ENCODE measurements at places on chromosomes 7 and 10.

GRCh38 chr10:98316170-98316569, 48.2 kb upstream of the LOXL4 start:
- no peak for DNase-seq

- DNase-seq = no peak
Observed at GRCh38 chr10:124176349-124177179, 83.2 kb upstream of the CHST15 start.

GRCh38 chr7:101084865-101085161, 468 bp upstream of the TRIM56 start:
- no peak for DNase-seq

- DNase-seq = no peak
Observed at GRCh38 chr10:80421707-80422536, 13.6 kb downstream of the PRXL2A start.

DNA sequence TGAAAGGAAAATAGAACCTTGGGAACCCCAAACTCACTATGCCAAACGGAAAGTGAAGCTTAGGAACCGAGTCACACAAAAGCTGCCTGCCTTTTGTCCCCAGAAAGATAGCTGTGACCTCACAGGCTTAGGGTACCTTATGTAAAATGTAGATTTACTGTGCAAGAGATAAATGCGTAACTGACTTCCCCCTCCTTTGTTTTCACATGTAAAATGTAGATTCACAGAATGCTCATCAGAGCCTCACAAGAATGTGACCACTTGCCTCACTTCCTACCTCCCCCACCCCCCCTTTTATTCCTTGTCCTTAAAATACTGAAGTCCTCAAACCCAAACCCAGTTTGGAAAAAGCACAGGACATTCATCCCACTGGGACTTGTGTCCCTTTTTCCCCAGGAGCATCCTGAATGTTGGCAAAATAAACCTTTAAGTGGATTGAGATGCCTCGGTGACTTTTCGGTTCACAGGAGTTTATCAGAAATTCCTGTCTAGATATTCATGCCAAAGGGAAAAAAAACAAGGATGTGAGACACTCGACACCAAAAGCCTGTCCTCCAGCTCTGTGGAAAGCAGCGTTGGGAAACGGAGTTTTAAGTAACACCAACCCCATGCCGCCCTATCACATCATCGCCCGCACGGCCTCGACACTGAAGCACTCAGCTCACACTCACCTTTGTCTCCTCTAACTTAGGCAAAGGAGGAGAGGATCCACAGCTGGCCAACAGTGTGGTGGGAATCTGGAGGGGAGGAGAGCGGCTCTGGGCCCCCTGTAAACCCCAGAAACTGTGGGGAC, 45.9 kb downstream of the SVIL start:
- no peak for DNase-seq

DNA sequence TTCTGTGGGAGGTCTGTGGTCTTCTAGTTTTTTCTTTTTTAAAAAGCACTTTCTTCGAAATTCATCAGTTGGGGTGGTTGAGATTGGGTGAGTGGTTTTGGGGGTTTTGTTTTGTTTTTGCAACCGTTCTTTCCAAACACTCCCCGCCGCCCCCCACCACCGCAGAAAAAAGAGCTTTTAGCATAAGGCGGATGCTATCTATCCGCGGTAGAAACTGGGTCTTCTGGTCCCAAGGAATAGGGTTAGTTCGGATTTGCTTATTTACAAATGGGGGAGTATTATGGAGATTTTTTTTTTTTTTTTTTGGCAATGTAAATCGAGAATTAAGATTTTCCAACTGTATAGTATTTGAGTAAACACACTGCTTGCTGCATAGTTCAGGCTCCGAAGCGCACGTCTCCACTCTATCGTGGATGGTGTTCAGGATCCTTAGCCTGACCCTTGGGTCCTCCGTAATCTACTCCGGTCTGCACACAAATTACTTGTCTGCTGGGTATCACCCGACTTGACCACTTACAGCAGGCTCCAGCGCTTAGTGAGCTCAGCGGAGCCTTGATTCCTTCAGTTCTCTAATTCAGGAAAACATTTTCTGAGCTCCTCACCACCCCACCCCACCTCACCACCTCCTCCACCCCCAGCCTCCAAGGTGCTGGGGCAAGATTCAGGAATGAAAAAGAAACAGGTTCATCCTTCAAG, 757 bp upstream of the NRCAM start:
- DNase-seq = no peak

DNA sequence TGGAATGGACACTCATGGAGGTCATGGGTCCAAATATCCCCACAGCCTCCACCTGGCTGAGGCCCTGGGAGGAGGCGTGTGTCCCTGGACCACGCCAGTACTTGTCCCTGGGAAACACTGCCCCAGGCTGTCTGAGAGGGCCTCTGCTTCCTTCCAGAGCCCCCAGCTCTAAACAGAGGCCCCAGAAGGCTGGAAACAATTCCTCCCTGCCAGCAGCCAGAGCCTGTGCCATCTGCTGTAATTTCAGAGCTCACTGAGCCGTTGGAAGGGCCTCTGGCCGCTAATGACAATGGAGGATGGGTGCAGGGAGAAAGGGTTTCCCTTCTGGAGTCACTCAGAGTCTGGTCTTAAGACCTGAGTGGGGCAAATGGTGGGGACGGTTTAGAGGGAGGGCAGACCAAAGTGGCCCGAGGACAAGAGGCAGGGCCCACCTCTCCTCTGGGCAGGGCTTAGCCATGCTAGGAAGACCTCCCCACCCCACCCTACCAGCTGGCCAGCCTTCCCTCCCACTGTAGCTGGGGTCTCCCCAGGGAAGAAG, 7.1 kb downstream of the CHAT start:
- DNase-seq = no peak

- DNase-seq = no peak
Observed at GRCh38 chr7:73517241-73517995, 4.7 kb downstream of the BAZ1B start.

DNA sequence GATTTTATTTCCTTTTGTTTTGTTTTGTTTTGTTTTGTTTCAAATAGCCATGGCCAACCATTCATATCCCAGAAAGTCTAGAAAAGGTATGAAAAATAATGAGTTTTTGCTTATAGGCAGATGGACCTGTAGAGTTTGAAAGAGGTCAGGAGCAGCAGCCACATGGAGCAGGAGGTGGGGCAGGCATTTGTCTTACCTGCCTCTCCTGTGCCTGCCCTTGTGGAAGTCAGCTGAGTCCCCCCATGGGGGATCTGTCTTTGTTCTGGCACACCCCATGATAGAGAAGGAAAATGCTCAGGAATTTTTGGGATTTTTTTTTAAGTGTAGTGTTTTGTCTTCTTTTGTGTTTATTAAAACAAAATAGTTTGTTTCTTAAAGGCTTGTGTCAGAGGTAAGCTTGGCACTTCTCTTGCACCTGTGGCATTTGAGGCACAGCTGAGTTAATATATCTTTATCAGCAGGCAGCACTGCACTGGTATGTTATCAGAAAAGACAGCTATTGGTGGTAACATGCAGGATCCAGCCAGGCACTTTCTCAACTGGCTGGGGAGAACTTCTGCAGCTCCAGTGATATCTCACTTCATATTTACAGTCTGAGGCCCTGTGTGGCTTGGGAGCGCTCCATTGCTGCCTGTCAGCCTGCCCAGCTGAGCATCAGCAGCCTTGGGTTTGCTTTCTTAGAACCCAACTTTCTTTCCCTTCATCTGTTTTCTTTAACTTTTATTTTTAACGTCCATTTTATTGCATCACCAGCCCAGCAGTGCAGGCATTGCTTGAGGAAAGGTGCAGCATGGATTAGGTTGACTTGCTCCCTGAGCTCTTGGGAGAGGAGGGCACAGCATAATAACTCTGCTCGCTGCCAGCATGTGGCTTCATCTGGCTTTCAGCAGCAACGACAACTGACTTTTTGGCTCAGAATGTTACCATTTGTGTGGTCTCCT, 44.4 kb downstream of the LRRC4 start:
- peak; percentile 92 for DNase-seq

DNA sequence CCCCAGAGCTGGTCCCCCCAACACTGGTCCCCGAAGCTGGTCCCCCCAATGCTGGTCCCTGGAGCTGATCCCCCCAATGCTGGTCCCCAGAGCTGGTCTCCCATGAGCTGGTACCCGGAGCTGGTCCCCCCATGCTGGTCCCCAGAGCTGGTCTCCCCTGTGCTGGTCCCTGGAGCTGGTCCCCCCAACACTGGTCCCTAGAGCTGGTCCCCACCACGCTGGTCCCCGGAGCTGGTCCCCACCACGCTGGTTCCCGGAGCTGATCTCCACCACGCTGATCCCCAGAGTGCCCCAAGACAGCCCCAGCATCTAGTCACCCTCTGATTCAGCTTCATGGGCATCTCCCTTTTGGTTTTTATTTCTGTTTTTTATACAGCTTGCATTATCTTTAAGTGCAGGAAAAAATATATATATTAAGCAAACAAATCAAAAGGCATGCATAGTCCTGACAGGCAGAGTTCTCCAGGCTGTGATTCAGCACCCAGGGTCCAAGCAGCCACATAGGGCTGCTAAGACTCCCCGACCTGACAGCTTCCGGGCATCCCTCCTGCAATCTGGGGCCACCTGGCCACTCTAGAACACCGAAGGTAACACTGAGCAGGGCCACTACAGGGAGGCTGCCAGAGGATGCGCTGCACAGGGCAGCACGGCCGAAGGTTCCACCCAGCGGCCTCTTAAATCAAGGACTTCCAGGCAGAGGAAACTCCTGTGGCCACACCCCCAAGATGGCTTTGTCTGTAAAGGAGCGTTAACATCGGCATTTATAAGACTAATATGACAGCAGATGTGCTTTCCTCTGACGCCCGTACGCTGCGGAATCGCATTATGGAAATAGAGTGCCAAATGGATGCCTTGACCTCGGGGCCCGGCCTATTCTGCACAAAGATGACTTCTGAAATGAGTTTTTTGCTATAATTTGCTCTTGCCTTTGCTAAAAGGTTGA, 215.0 kb downstream of the PTPRN2 start:
- no peak for DNase-seq

DNA sequence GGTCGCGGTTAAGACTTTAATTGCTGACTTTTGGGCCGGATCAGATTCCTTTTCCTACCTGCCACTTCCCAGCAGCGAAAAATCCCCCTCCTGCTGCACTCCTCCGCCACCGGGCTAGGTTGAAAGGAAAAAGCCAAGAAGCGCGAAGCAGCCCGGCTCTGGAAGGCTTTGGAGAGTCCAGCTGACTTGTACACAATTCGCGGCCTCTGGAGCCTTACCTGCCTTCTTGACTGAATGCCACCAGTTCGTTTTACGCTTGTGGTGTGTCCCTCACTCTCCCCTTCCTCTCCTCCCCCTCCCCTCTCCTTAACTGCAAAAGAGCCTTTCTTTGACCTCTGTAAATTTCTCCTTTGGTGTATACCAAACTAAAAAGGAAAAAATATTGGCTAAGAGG, 2.7 kb upstream of the FEZF1 start:
- DNase-seq = no peak

GRCh38 chr10:70162892-70163201, 7.5 kb downstream of the SAR1A start:
- DNase-seq = no peak

DNA sequence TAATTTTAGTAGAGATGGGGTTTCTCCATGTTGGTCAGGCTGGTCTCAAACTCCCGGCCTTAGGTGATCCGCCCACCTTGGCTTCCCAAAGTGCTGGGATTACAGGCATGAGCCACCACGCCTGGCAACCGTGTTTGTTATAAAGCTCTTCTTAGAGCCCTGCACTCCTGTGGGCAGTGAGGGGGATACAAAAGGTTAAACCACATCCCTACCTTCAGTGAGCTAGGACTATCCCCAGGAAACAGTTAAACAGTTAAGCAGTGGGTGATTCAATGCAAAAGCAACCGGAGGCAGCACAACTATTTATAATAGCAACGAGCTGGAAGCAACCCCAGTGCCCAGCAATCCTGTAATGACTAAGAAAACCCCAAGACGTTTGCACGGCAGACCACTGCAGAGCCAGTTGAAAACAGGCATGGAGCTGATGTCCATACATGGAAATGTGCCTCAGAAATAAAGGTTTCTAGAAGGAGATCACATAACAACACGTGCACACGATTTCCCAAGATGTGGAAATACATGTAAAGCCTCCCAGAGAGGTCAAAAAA, 107.2 kb upstream of the LYZL2 start:
- no peak for DNase-seq

GRCh38 chr10:116146372-116147140, 126.5 kb downstream of the GFRA1 start:
- no peak for DNase-seq

GRCh38 chr7:7720750-7721621, 2.6 kb upstream of the RPA3 start:
- no peak for DNase-seq

DNA sequence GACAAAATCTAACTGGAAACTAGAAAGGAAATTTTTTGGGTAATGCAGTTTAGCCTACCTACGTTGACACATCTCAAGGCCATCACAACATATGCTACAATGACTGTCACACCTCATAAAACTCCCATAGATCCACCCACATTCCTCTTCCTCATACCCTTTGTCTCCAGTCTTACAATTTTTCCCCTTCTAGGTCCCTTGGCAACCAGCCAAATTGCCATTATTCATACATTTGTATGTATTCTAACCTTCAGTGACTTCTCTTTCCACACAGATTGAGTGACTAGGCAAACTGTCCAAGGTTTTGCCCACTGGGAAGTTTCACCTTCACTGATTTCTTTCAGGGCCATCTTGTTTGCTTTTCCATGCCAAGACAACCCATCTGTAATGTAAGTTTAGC, 100.5 kb upstream of the TPK1 start:
- no peak for DNase-seq

DNA sequence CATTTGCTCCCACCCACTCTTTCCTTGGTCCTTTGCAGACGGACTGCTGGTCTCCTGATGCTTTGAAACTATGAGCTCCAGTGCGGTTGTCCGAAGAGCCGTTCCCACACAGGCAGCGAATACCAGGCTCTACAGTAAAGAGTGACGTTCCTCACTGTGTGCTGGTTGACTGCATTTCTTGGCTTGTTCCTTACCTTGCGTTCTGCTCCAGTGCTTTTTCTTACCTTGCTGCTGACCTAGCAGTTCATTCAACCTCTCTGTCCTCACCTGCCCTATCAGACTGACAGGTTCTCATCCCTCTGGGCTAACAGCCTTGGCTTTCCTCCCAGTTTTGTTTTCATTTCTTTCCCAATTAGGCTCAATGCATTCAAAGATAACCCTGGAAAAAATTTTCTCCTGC, 214.8 kb downstream of the TMEM178B start:
- no peak for DNase-seq

- no peak for DNase-seq
Observed at GRCh38 chr7:158816995-158817394, 12.3 kb downstream of the ESYT2 start.

DNA sequence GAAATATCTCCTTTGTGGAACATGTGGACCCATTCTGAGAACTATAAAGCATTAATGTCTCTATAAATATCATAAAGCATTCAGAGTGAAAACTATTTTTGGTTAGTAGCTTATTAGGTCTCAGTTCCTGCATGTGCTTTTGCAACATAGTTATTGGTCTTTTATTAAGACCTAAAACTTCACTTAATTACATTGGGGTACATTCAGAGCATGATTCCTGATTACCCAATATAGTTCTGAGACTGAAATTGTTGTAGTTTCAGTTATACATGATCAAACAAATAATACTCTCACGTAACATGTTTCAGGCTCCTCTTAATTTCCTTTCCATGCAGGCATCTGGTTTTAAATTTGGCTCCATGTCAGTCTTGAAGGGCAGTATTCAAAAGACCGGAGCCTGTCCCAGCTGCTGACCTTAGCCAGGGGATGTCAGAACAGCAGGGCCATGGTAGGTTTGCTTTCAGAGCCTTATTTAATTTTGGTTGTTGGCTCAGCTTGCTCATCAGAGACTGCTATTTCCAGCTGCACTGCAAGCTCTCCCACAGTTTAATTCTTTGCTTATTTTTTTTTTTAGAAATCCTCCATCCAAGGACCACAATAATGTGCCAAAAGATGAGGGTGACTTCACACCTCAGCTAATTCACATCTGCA, 447.8 kb upstream of the FZD8 start:
- DNase-seq = no peak

GRCh38 chr7:50615519-50616080, 50.4 kb upstream of the DDC start:
- no peak for DNase-seq

Measured in hematopoietic multipotent progenitor cell treated with erythropoietin and hydrocortisone succinate and interleukin-3 and kit ligand, for 8 days (in vitro differentiated cells).